Stimulated activated CD8-positive, alpha-beta memory T cell treated with anti-CD3 and anti-CD28 coated beads, Interleukin-4, amount 100 ng/mL, for 1 hour (primary cell): ENCODE measurements at places on chromosomes 11 and 22.

GRCh38 chr11:69173925-69174581 is 18.3 kb downstream of the SMIM38 start:
- DNase-seq: no peak

- no peak for DNase-seq
Observed at GRCh38 chr11:121715405-121715804, 262.6 kb upstream of the SORL1-AS1 start.

DNA sequence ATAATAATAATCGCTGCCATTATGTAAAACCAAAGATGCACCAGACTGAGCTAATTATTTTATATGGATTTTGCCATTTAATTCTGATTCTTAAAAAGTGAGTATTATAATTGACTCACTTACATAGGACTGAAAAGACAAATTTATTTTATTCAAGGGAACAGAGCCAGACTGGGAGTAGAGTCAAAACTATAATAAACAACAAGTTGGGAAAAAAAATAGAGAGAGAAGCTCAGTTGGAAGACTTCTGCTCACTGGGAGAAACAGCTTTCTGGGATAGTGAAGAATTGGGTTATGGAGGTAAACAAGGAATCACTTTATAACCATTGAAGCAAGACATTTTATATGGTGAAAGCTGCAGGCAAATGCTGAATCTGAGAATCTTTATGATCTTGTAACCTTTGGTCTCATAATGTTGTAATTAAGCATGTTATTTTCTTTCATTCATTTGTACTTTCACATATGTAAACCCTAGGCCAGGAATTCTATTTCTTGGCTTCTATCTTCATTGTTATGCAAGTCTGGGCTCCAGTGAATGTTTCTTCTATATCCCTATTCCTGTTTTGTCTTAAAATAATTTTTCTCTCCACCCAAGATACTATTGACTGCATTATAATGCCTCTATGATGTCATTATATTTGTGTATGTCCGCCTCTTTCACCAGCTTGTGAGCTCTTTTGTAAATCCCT is 725.3 kb upstream of the CCDC179 start:
- DNase-seq: no peak

- DNase-seq: no peak
Observed at GRCh38 chr11:103947546-103947919, 88.9 kb upstream of the DDI1 start.

- DNase-seq: no peak
Observed at GRCh38 chr11:70048279-70049024, 29.7 kb upstream of the ANO1 start.

DNA sequence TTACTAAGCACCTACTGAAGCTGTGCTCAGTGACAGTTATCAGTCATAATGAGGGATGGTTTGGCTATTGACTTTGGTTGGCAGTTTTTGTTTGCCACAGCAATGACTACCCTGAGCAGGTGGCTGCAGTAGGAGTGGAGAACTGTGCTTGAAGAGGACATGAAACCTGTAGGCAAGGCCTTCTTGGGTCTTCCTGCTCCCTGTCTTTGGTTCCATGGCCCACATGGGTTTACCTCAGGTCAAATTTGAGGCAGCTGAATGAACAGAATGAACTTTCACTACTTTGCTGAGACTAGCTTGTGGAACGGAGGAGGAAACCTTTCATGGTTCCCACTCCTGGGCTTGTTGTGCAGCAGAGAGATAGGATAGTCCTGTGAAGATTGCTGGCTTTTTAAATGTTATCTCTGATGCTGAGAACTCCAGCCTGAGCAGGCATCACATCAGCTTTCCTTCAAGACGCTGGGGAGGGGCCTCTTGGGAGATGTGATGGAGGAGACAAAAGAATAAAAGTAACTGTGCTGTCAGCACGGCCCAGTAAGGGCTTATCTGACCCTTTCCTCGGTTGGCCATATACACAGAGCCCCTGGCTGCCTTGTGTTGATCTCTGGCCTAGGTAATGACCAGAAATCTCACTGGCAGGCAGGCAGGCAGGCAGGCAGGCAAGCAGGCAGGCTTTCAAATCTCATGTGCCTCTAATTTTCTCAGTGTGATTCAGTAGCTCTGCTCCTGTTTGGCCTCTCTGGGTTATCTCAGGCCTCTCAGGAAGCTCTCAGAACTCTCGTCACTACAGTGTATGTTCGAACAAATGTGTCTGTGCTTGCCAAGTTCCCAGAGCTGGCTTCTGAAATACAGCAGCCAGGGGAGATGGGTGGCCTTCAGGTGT is 12.0 kb downstream of the STIM1 start:
- DNase-seq: no peak

GRCh38 chr11:62678433-62678769 is 472 bp downstream of the UBXN1 start:
- DNase-seq: no peak

DNA sequence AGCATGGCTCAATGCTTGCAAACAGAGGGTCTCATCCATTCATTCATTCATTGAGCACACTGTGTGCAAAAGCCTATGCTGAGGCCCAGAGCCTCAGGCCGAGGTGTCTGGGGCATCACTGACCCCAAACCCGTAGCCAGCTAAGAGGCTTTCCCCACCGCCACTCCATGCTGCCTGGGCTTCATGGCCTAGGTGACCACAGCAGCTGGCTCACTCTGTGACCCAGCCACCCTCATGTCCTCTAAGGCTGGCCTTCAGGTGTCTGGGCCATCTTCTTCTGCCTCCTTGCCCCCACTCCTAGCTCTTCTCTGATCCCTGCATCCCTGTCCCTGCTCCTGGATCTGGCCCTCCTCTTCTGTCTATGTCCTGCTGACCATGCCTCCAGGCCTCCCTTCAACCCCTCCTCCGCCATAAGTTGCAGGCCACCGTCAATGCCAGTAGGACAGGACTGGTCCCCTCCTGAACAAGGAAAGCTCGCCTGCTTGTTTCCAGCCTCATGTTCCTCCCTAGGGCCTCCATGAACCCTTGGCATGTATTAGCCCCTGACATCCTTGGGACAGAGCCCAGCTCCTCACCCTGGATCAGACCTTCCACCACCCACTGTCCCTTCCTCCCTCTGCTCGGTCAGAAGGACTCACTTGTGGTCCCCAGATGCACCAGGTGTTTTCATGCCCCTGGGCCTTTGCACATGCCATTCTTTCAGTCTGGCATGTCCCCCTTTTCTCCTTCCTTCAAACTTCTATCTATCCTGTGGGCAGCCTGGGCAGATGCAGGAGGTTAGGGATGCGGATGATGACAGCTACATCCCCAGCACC is 92.8 kb downstream of the MYEOV start:
- DNase-seq: no peak

- DNase-seq: no peak
Observed at GRCh38 chr11:21398195-21398594, 728.8 kb downstream of the NELL1 start.

- DNase-seq: no peak
Observed at GRCh38 chr11:74283580-74284180, 27.8 kb downstream of the P4HA3 start.

DNA sequence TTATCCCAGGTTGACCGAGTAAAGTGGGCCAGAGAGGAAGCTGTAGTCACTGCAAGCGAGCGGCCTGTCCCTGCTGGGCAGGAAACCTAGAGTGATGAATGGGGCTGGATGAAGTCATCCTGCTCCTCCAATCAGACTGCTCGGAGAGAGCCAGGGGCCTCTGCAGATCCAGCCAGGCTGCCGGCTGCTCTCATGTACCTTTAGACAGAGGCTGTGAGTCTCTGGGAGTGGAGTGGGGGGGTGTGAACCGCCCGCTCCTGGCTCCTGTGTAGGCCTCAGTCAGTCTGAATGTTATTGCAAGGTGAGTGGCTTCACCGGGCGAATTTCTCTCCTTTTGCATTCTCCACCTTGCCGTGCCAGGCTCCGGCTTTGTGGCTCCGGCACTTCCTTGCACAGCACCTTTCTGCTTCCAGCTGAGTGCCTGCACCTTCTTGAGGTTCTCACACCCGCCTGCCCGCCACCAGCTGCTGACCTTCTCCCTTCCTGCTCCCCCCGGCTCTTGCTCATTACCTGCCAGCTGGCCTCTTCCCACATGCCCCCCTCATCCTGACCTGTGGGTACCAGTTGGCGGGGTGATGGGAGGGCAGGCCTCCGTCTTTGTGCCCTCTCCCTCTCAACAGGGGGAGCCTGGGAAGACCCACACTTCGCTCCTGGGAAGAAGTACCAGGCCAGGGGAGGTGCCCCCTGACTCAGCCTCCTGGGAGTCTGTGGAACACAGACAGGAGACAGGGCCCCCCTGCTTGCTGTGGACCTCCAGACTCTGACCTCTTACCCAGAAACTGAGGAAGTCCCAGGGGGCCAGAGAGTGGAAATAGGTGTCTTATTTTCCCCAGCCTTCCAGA is 79.9 kb downstream of the GRAMD1B start:
- DNase-seq: no peak

DNA sequence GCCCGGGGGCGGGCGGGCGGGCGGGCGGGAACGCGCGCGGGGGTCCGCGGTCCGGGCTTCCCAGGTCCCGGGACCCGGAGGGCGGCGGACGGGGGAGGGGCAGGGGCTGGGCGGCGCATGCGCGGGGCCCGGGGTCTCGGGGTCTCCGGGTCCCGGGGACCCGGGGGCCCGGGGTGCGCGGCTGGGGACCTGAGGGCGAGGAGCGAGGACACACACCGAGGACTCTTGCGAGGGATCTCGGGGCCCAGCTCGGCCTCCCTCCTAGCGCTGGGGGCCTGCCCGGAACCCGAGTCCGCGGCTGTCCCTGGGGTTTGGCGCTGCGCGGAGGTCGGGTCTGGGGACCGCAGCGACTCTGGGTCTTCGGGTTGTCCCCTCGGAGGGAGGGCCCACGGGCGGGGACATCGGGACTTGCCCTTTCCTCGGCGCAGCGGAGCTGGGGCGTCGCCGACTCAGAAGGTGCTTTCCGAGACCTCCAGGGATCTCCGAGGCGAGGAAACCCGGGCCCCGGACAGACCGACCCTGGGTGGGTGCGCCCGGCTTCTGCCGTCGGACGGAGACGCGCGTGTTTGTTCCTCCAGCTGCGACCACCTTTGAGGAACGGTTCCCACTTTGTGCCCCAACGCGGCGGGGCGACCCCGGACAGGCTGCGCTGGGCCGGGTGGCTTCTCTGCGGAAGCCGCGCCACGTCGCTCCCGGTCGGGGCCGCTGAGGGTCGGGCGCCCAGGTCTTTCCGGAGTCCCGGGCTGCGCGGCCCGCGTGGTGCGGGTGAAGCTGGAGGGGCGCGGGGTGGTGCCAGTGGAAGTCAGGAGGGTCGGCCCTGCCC is 540 bp downstream of the PPARA start:
- peak; percentile 22 for DNase-seq

DNA sequence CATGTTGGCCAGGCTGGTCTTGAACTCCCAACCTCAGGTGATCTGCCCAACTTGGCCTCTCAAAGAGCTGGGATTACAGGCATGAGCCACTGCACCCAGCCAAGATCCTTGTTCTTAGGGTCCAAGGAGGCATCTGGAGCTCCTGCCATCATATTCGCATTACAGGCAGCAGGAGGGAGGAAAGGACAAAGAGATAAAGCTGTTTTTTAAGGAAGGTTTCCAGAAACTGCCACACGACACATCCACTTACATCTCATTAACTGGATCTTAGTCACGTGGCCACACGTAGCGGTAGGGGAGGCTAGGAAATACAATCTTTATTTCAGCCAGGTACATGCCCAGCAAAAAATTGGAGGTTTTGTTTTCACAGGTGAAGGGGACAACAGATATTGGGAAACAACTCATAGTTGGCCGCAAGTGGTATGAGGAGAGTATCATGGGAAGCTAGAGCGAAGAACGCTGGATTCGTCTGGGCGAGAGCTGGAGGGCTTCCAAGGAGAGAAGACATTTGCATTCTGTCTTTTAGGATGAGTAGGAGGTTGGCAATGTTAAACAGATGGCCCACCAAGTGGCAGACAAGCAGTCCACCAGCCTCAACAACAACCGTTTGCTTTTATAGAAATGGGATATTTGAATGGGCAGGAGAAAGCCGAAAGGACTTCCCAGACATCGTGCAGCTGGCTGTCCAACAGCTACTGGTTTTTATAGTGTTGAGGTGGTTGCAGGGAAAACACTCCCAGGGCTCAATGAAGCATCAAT is 39.2 kb upstream of the DMC1 start:
- DNase-seq: no peak

DNA sequence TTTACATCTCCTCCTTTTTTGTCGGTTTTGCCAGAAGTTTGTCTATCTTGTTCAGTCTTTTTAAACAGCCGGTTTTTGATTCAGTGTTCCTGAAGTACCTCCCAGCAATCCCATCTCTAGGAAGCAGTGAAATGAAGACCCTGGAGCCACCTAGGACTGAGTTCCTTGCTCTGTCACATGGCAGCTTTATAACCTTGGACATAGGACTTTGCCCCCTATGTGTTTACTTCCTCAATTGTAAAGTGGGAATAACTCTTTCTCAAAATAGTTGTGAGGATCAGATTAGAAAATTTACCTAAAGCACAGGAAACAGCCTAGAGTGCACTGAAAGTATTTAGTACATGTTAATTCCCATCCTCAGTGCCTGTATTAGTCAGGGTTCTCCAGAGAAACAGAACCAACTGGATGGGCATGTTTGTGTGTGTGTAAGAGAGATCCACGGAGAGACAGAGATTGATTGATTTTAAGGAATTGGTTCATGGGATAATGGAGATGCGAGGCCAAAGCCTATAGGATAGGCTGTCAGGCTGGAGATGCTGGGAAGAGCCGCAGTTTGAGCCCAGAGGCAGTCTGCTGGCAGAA is 20.0 kb downstream of the FAM83F start:
- DNase-seq: no peak

- no peak for DNase-seq
Observed at GRCh38 chr11:108204929-108205499, 17.4 kb downstream of the NPAT start.

- no peak for DNase-seq
Observed at GRCh38 chr11:75541193-75542087, 15.7 kb upstream of the GDPD5 start.

- DNase-seq: peak; percentile 8
Observed at GRCh38 chr11:16788141-16789062, 50.0 kb downstream of the C11orf58 start.

GRCh38 chr11:47021527-47021818 is 84.9 kb downstream of the CSTPP1 start:
- DNase-seq: no peak

- no peak for DNase-seq
Observed at GRCh38 chr11:23574149-23574548, 713.9 kb upstream of the CCDC179 start.

GRCh38 chr11:826227-826621 is 1.5 kb upstream of the CRACR2B start:
- no peak for DNase-seq

DNA sequence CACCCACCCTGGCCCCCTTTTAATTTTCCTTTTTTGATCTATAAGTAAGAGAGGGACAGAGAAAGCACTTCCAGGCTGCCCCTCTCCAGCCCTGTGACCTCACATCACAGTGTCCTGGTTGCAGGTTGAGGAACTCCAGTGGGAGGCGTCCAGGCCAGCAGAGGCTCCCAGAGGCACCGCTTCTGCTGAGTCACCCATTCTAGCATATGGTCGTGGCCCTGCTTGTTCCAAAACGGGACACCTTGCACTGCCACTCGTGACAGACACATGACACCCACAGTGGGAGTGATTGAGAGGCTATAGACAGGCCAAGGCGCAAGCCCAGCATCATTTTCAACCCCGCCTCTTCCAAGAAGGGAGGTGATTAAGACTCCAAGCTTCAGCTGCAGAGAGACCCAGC is 16.0 kb upstream of the TMPRSS4 start:
- no peak for DNase-seq
